Lung microvascular endothelial cell (primary cell): ENCODE measurements at places on chromosomes 13 and 19.

- no peak for DNase-seq
Observed at GRCh38 chr13:104750377-104750776, 1684.2 kb upstream of the SLC10A2 start.

- DNase-seq = no peak
Observed at GRCh38 chr13:58994777-58995176, 1169.0 kb downstream of the DIAPH3 start.

- DNase-seq = no peak
Observed at GRCh38 chr13:113616281-113616906, 31.8 kb downstream of the TFDP1 start.

DNA sequence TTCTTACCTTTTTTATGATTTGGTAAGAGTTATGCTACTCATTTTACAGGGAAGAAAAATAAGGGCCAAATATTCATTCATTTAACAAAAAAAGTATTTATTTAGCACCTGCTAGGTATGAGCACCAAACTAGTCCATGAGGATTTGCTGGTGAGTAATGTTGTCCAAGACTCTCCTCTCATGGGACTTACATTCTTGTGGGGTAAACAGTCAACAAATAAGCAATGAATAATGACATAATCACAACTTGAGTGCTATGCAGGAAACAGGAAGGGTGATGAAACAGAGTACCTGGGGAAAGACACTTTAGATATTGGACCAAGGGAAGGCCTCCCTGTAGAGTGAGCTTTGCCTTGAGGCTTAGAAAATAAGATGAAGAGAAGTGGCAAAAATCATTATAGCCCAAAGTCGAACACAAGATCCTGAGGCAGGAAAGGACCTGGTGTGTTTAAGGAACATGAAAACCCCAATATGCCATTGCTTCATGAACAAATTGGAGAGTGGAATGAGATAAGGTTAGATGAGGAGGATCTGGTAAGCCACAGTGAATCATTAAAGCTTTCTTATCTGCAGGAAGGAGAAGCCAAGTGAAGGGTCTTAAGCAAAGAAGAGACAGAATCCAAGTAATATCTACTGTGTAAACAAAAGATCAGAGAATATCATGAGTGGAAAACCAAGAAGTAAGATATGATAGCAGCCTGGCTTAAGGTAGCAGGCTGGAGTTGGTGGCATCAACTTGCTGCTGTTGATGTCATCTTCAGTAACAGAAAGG, 294.5 kb upstream of the NBEA start:
- DNase-seq = no peak

- no peak for DNase-seq
Observed at GRCh38 chr19:7074705-7075282, 5.3 kb downstream of the ZNF557 start.
